ENCODE measurements at places on chromosomes 1 and 21.
A peak's percentile ranks its signal among the peaks of the same experiment; 100 is the strongest.

- DNase-seq: no peak
Observed at GRCh38 chr1:7962636-7963377, 1.3 kb downstream of the PARK7 start.

DNA sequence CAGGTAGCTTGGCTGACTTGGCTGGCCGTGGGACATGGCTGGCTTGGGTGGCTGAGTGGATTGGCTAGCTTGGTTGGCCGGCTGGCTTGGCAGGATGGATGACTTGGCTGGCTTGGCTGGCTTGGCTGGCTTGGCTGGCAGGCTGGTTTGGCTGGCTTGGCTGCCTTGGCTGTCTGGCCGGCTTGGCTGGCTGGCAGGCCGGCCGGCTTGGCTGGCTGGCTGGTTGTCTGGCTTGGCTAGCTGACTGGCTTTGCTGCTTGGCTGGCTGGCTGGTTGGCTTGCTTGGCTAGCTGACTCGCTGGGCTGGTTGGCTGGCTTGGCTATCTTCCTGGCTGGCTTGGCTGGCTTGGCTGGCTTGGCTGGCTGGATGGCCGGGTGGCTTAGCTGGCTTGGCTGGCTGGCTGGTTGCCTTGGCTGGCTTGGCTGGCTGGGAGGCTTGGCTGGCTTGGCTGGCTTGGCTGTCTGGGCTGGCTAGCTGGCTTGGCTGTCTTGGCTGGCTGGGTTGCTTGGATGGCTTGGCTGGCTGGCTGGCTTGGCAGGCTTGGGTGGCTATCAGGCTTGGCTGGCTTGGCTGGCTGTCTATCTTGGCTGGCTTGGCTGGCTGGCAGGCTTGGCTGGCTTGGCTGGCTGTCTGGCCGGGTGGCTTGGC lies 129.7 kb upstream of the FAM72C start:
- peak; percentile 0 for DNase-seq

GRCh38 chr1:9376886-9377333 lies 84.2 kb downstream of the SPSB1 start:
- DNase-seq: no peak

DNA sequence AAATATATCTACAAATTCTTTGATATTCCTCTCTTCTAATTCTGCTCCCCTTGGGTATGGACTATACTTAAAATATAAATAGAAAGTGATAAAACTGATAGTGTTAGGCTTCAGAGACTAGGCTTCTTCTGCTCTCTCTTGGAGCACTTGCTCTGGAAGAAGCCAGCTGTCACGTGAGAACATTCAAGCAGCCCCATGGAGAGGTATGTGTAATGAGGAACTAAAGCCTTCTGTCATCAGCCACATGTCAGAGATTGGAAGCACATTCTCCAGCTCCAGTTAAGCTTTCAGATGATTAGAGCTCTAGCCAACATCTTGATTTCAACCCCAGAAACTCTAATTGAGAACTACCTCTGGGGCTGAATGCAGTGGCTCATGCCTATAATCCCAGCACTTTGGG lies 34.3 kb downstream of the XKR8 start:
- DNase-seq: no peak

DNA sequence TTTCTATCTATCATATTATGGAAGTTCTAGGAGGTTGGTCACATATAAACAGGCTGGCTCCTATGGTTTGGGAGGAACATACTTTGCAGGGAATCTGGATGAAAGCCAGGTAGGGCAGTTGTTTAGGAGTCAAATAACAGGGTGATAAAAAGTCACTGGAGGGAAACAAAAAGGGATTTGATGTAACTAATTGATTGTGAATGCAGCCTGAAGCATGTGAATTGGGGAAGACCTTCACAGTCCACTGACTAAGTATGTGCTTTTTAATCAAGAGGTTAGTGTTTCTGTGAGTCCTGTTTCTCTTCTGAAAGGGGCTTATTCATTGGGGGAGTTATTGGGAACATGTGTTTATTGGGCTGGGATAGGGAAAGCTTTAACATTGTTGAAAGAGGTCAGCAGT lies 41.3 kb downstream of the HMCN1 start:
- no peak for DNase-seq

GRCh38 chr1:217482356-217483102 lies 148.4 kb downstream of the GPATCH2 start:
- DNase-seq: peak; percentile 89

DNA sequence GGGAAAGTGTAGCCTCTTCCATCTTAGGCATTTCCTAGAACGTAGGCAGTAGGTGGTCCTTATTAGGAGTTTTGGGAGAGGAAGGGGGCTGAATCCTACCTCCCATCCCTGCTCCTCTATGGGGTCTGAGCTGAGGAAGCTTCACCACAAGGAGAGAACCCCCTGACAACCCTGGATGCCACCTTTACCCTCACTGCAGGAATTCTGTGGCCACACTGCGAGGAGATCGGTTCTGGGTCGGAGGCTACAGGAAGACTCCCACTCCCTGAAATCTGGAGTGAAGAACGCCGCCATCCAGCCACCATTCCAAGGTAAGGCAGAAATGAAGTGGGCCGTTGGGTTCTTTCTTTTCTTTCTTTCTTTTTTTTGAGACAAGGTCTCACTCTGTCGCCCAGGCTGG lies 1.5 kb downstream of the MX1 start:
- no peak for DNase-seq

GRCh38 chr21:15309721-15310120 lies 244.9 kb upstream of the NRIP1 start:
- no peak for DNase-seq

GRCh38 chr1:56825436-56825835 lies 6.2 kb upstream of the FYB2 start:
- no peak for DNase-seq

- DNase-seq: no peak
Observed at GRCh38 chr1:13901039-13901438, 201.1 kb downstream of the PRDM2 start.

- DNase-seq: peak; percentile 76
Observed at GRCh38 chr1:206744683-206745082, 25.9 kb upstream of the IL19 start.

DNA sequence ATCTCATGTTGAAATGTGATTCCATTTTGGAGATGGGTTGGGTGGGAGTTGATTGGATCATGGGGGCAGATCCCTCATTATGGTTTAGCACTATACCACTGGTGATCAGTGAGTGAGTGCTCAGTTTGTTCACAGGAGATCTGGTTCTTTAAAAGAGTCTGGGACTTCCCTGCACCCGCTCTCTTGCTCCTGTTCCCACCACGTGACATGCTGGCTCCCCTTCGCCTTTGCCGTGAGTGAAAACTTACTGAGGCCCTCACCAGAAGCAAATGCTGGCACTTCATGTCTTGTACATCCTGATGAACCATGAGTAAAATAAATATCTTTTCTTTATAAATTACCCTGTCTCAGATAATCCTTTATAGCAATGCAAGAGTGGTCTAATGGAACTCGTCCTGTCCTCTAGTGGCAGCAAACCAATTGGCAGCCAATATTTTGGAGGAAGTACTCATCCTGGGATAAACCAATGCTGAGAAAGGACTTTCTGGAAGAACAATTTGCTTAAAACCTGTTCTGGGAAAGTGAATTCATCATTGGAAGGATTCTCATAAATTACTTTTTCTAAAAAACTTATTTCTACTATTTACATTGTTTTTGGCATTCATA lies 27.8 kb upstream of the CYP4A11 start:
- no peak for DNase-seq

DNA sequence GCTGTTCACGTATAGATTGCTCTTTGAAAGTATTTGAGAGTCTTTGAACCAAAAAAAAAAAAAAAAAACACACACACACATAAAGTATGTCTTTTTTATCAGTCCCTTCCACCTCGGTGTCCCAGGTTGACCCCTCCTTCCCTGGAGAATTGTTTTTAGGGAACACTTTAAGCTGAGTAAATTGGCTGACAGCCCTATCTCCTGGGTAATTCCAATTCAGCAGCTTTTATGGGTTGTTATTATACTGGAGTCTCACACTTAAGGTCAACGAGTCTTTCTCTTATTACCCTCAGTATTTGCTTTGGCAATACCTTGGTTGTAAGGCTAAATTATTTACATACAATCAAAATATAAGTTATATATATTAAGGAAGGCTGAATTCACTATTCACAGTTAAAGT lies 69.4 kb downstream of the SLC30A10 start:
- no peak for DNase-seq

GRCh38 chr1:41072051-41072450 lies 50.5 kb upstream of the SLFNL1 start:
- DNase-seq: no peak

- no peak for DNase-seq
Observed at GRCh38 chr1:208043691-208044181, 132.8 kb upstream of the CD34 start.

DNA sequence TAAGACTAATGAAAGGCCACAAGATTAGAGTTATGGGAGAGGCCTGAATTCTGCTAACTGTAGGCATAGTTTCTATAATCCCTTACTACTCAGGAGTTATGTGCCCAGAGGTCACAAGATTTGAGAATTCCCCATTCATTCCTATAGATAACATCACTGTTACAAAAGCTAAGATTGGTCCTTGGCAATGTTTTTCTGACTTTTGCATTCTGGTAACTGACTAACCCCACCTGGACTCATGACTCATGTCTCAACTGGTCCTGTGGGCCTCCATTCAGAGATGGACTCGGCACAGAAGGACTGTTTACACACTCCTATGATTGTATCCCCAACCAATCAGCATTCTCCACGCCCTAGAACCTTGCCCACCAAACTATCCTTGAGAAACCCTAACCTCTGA lies 249.0 kb upstream of the ZP4 start:
- no peak for DNase-seq

- no peak for DNase-seq
Observed at GRCh38 chr1:8439015-8439702, 121.2 kb downstream of the SLC45A1 start.

GRCh38 chr1:194042736-194043135 lies 856.3 kb upstream of the B3GALT2 start:
- no peak for DNase-seq

DNA sequence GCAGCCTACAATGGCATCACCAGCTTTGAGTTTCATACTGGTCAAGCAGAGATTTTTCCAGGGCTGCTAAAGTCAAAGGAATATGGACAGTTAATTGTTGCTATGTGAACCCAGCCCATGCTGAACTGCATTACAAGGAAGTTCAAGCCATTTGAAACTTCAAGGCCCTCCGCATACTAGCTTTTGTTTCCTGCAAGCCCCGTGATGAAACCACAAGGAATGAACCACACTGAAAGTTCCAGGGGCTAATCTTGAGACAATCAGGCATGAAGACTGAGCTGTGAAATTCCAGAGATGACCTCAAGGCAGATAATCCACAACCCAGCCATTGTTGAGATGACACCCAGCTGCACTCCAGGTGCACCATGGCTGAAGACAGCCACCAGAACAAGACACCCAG lies 180.8 kb downstream of the C1orf21 start:
- no peak for DNase-seq

DNA sequence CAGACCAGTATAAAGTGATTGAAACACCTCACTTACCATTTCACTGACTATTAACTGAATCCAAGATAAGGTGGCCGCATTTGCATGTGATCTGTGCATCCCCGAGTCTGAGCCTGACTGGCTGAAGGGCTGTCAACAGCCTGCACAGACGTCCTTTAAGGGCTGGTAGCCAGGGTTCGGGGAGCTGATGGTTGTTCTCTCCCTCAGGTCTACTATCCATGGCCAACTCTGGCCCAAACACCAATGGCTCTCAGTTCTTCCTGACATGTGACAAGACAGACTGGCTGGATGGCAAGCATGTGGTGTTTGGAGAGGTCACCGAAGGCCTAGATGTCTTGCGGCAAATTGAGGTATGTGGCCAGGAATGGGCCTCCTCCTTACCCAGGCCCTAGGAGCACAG lies 14.0 kb downstream of the PPIE start:
- no peak for DNase-seq

- no peak for DNase-seq
Observed at GRCh38 chr1:58538821-58539220, 7.7 kb downstream of the OMA1 start.

DNA sequence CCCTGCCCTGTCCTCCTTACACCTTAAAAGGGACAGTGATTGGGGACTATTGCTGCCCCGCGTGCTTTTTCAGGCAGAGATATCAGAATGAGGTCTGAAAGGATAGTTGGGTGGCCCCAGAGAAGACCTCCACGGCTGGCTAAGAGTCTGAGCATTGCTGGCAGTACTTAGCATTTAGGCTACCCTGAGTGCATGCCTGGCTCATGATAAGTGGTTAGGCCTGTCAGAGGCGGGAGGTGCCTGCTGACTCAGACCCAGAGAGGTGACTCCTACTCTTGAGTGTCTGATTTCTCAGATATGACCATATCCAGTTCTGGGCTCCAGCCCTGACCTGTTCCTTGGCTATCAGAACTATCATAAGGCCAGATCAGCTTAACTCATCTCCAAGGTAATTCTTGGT lies 213.7 kb downstream of the PBX1 start:
- peak; percentile 41 for DNase-seq

DNA sequence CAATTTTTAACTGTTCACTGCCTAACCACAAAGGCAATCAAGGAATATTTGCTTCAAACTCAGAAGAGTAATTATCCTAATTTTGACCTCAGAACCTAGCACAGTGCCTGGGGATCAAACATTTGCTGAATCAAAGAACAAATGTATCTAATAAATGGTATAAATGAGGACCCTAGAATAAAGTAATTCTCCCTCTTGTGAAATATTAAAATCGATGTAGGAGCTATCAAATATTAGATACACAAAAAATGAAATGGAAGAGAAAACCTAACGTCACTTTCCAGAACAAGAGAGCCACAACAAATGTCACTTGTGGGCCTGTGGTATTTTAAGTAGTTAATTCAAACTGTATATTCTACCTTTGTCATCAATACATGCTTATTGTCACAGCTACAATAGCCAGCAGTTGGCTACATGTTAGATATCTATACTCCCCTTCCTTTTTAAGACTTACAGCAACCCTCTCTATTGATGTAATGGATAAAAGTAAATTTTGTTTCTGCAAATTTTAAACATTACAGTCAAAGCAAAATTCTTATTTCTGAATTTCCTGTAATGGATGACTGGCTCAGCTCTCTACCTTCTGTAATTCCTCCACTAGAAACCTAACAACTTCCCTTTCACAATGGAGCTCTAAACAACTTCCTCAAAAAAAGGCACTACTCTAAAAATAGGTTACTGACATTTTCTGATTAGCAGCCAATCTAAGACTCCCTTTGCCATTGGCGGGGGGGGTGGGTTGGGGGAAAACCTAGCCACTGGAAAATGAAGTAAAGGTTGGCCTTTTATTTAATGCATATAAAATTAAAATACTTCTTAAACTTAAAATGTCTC lies 37.6 kb downstream of the PUM1 start:
- DNase-seq: no peak

GRCh38 chr1:70863239-70863638 lies 184.4 kb downstream of the PTGER3 start:
- no peak for DNase-seq

DNA sequence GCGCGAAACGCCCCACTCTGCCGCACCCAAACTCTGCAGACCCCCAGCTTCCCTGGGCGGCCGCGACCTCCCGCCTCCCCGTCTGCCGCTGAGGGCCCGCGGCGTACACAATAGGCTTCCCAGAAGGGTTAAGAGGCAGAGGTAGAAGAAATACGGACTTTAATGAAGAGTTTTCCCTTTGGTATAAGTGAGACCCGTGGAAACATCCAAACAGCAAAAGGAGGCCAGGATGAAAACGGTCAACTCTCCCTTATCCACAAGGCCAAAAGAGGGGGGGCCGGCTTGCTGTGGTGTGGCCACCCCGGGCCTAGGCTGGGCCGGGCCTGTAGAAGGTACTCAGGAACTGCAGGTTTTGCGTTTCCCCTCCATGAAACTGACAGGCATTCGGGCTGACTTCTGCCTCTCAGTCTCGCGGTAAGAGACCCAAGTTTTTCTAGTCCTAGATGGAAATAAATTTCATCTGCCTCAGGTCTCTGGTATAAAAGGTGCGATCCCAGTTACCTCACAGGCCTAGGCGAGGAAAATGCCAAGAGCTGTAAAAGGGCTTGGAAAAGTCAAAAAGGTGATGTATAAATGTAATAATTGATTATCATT lies 671 bp upstream of the PYGO2 start:
- no peak for DNase-seq
